CD4-positive, alpha-beta memory T cell (primary cell): ENCODE measurements at places on chromosomes 1 and 21. TPM values are rescaled to one million over a fixed set of nuclear protein-coding genes. Genes with fewer than 3 reads are reported as not detected.

CYP4Z1 gene
- total RNA-seq, result not detected

WNT2B gene
- total RNA-seq, result 0.91 TPM

PAQR6 gene
- total RNA-seq, result 1.7 TPM

DNA sequence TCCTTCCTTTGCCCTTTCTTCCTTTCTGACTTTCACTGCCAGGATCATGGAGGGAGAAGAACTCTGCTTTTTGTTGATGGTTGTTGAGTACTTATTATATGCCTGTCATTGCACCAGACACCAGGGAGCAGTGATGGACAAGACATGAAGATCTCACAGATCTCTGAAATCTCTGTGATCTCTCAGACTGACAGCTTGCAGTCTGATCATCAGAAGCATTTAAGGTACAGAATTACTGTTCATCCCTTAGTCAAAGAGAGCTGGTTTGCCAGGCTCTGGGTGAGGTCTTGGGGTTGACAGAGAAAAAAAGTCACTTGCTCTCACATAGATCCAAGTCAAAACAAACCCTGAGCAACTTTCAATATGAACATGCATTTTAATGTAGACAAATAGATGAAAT lies 299.5 kb upstream of the FMN2 start:
- DNase-seq, result no peak

- no peak for DNase-seq
These were observed 128.7 kb downstream of the ZZZ3 start for GRCh38 chr1:77553568-77554291.

DNA sequence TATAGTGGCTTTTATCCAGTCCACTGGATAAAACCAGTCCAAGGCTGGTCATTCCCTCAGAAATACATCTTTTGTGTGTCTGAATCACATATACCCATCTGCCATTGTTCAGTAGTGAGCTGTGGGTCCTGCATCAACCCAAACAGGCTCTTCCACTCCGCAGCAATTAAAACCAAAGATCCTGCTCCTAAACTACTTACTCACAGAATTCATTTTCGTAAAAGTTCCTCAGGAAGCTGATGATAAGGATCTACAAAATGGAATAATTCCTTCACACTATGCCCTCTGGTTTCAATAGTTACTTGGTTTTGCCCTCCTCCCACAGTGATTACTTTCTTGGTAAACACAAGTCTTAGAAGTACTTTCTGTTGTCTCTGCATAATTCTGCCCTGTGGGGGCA lies 5.1 kb upstream of the MFSD2A start:
- DNase-seq, result no peak

- no peak for DNase-seq
These were observed 86.5 kb upstream of the WARS2 start for GRCh38 chr1:119226913-119227312.

DNA sequence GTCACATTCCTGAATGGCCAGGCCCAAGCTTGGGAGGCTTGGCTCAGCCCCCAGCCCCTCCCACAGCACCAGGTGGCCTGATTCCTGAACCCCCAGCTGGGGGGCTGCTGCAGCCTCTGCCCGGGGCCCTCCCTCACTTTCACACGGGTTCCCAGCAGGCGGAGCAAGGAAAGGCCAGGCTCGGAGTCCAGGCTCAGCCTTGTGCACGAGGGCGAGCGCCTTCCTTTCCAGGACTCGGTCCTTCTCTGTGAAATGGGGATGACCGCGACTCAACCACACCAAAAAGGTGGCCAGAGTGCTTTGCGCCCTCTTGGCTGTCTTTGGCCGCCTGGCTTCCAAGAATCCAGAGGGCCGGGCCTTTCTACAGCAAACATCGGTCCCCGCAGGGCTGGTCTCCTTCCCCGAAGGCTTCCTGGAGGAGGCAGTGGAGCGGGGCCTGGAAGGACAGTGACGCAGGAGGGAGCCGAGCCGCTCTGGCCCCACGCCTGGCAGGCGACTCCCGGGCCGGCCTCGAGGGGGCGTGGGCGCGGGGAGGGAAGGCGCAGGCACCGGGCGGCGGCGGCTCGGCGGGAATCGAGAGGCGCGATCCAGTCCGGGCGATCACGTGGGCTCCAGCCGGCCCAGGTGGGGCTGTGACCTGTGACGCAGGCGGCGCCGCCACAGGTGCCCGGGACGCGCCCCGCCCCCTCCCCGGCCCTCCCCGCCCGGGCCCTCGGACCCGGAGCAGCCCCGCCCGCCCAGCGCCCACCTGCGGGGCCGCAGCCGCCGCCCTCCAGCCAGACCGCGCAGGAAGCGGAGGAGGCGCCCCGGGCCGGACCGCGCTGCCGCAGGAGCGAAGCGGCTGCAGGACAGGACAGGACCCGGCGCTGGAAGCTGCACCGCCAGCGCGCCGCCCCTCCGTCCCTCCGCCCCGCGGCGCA lies at the start of gene ARHGEF16:
TSS of gene ARHGEF16 (plus strand) at position 775 of the 920 bp plus-strand sequence. CDS start 8,420 bp downstream, outside the sequence.
- peak; percentile 24 for DNase-seq

GRCh38 chr1:198122693-198123092 lies 34.1 kb upstream of the NEK7 start:
- DNase-seq, result no peak

DNA sequence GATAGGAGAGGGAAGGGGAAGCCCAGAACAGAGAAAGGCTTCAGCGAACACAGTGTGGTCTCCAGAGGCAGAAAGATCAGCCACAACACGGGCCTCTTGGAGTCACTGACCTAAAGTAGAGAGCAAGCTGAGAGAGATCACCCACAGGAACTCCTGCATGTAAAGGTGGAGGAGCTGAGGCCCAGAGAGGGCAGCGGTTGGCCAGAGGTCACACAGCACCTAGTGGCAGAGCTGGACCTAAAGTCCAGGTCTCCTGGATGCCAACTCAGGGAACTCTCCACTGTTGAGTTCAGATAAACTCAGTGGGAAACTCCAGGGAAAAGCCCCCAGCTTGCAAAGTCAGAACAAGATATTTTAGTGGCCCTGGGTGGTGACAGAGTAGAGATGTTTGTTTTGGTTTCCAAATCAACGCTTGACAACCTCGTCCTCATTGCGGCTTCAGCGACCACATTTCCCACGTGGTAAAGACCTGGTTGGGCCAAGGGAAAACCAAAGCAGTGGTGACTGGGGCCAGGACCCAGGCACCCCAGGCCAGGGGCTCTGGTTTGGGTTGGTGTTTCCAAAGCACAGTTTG lies 4.6 kb downstream of the IFFO2 start:
- DNase-seq, result peak; percentile 89

- DNase-seq, result no peak
These were observed 335.7 kb upstream of the NCAM2 start for GRCh38 chr21:20662514-20662913.
